ENCODE measurements at places on chromosomes 12 and 14.

- ATAC-seq = peak; percentile 95
Observed at GRCh38 chr12:27207615-27208413, 36.3 kb upstream of the STK38L start.

- ATAC-seq = no peak
Observed at GRCh38 chr12:90280564-90281058, 572.0 kb upstream of the ATP2B1 start.

DNA sequence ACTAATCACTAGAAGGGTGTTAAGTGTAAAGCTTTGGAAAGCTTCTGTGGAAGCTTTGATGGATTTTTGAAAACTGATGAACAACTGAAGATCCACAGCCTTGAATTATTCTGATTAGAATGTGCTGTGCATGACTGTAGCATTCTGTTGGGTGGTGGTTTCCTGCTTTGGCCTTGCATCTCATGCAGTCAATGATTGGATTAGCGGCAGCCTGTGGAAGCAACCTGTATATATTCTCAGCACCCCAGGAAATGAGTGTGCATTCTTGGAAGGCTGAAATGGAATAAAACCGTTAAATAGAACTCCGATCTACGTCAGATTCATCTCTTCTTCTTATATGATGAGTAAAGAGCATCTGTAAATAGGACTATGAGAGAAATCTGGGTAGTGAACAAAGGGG is 120.2 kb downstream of the SLC16A7 start:
- ATAC-seq = no peak

- ATAC-seq = no peak
Observed at GRCh38 chr12:16218934-16219751, 58.3 kb downstream of the SLC15A5 start.

GRCh38 chr14:94685166-94685581 is 73.0 kb downstream of the SERPINA3 start:
- ATAC-seq = no peak

DNA sequence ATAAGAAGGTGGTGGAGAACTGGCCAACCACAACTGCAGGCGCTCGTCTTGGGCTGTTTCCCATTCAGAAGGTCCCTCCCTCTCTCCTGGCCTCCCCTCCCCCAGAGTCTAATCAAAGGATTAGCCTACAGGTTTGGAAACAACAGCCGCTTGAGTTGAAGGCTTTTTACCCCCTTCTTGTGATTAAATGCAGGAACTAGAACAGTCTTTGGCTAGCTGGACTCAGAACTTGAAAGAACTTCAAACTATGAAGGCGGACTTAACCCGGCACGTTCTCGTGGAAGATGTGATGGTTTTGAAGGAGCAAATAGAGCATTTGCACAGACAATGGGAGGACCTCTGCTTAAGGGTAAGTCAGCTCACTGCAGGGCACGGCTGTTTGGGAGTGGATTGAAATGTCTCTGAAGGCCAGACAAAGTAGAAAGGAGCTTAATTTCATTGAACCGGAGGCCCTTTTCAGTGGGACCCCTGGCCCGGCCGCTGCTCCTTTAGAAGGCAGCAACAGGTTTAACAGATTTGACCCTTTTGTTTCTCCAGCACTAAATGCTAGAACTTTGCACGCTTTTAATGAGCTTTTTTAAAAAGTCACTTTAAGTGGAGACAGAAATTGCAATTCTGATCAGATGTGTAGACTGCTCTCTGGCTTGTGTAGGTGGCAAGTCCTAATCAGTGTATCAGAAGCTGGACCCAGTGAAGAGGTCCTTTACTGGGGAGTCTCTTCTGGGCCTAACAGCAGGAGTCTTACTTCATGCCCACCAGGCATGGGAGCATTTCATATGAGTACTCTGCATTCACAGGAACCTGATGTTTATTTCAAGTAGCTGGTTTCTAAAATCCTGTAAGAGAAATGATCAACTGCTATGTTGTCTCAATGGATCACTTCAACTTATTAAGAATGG is 107.7 kb downstream of the ESR2 start:
- no peak for ATAC-seq

DNA sequence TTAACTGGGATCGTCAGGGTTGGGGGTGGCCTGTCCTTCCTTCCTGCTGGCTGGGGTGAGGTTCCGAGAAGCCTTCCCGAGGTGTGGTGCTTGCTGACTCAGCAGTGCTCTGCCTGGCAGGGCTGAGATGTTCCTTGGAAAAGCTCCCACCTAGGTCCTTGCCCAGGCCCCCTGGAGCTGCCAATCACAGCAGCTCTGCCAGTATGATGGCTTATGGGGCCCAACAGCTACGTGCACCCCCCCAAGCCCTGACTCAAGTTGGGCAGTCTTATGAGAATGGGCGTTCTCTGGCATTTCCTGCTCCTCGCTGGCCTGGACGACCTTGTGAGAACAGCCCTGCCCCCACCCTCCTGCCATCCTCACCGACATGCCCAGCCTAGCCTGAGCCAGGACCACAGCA is 292.2 kb upstream of the CRY1 start:
- ATAC-seq = no peak

- 0 out of 3 replicates have a peak, but pooled peaks have one; percentile 37 for ATAC-seq
Observed at GRCh38 chr12:44960856-44961255, 84.7 kb upstream of the NELL2 start.

GRCh38 chr14:35533357-35534207 is at the start of gene INSM2:
Gene INSM2, plus strand, starts transcription at chr14:35534164. Its CDS starts 89 bp downstream, at chr14:35534253.
- peak; percentile 89 for ATAC-seq

GRCh38 chr12:66563220-66563619 is 115.7 kb downstream of the GRIP1 start:
- no peak for ATAC-seq

DNA sequence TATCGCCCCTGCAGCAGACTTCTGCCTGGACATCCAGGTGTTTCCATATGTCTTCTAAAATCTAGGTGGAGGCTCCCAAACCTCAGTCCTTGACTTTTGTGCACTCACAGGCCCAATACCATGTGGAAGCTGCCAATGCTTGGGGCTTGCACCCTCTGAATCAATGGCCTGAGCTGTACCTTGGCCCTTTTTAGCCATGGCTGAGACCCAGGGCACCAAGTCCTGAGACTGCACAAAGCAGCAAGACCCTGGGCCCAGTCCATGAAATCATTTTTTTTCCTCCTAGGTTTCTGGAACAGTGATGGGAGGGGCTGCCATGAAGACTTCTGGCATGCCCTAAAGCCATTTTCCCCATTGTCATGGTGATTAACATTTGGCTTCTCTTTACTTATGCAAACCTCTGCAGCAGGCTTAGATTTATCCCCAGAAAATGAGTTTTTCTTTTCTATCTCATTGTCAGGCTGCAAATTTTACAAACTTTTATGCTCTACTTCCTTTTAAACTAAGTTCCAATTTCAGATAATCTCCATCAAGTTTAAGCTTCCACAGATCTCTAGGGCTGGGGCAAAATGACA is 1445.8 kb upstream of the FLRT2 start:
- ATAC-seq = no peak

GRCh38 chr12:123363390-123363739 is 1.3 kb downstream of the SBNO1 start:
- ATAC-seq = no peak

DNA sequence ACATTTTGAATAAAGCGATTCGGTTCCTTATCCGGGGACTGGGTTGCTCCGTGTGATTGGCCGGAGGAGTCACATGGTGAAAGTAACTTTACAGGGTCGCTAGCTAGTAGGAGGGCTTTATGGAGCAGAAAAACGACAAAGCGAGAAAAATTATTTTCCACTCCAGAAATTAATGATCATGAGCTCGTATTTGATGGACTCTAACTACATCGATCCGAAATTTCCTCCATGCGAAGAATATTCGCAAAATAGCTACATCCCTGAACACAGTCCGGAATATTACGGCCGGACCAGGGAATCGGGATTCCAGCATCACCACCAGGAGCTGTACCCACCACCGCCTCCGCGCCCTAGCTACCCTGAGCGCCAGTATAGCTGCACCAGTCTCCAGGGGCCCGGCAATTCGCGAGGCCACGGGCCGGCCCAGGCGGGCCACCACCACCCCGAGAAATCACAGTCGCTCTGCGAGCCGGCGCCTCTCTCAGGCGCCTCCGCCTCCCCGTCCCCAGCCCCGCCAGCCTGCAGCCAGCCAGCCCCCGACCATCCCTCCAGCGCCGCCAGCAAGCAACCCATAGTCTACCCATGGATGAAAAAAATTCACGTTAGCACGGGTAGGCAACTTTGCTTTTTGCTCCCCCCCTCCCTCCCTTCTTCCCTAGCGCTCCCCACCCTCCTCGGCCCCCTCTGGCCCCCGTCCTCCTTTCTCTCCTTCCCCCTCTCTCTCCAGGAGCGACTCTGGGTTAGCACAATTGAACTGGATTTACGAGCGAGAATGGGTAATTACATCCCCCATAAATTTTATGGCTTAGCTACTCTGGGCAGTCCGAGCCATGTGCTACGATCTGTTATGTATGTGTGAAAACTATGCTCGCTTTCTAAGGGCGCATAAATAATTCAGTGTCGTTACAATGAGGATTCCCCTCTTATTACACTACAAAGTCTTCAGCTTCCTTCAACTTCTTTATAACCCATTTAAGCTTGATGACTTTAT is at the start of gene HOXC4:
HOXC4 (plus strand) TSS at position 85 of the 991 bp plus-strand sequence; CDS start at position 173, 88 bp downstream.
- peak; percentile 90 for ATAC-seq
